ENCODE measurements at places on chromosomes 4 and X. TPM values are rescaled to one million over a fixed set of nuclear protein-coding genes. Genes with fewer than 3 reads are reported as not detected.

DNA sequence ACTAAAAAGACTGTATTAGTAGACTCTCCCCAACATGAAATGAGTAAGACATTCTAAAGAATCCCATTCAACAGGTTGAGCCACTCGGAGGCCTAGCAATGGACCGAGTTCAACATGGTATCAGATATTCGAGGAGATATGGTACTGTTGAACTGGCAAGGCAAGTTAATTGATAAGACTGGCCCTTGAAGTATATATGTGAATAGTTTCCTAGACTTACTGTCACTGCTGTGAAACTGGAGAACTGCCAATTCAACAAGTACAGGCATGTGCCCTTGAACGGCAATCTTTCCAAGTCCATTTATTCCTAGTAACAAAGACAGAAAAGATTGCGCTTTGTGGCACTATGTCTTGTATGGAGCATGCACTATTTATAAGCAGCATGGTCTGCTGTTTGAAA is 24.4 kb downstream of the FAT1 start:
- DNase-seq, result no peak

- peak; percentile 9 for DNase-seq
Measured at GRCh38 chrX:136130931-136131833, 16.2 kb upstream of the FHL1 start.

DNA sequence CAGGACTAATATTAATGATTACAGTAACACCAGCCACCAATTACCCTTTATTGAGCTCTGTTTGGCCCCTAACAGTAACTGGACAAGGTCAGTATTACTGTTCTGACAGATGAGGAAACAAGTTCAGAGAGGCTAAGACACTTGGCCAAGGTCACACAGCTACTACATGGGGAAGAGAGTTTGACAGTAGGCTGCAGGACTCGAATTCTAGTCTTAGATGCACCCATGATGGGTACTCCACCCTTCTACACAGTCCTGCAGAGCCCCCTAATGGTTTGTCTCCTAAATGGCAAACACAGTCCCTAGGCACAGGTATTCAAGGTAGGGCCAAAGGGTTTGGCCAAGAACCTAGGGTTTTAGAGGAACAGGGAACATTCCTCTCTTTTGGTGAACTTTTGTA is 93.9 kb downstream of the NSUN7 start:
- DNase-seq, result peak; percentile 11

- no peak for DNase-seq
Measured at GRCh38 chr4:146346276-146346675, 131.9 kb downstream of the REELD1 start.

Gene GAGE12H
- total RNA-seq, result not detected

Gene CCNB3
- 0.46 TPM for total RNA-seq

DNA sequence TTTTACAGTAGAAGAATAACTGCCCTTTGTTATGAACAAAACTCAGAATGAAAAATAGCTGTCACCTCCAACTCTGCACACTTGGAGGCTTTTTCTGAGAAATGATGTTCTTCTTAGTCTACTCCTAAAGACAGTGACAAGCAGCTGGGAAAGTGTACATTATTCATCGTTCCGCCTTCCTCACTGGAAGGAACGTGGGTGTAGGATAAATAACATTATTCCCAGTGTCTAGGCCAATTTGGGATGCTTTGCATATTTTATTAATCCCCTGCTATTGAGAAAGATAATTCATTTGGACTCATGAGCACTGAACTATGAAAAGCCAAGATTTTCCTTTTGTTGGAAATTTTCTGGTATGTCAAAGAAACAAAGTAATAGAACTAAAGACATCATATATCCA is 87.8 kb downstream of the VCX2 start:
- no peak for DNase-seq

DNA sequence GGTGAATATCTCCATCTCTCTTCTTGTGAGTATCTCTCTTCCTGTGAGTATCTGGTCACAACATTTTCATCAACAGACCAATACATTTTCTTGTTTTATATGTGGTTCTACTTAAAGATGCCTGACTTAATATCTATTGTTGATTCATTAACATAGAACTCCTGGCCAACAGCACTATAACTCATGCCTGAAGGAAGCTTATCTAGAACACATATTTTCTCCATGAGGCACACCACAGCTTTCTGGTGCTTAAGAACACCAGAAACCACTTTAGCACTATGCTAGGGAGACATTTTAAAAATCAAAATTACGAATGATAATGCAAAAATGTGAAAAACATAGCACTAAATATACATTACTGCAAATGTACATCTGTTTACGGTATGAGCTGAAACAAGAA is 190.4 kb downstream of the GABRB1 start:
- DNase-seq, result no peak

- no peak for DNase-seq
Measured at GRCh38 chr4:153520801-153521329, 54.7 kb downstream of the TMEM131L start.

DNA sequence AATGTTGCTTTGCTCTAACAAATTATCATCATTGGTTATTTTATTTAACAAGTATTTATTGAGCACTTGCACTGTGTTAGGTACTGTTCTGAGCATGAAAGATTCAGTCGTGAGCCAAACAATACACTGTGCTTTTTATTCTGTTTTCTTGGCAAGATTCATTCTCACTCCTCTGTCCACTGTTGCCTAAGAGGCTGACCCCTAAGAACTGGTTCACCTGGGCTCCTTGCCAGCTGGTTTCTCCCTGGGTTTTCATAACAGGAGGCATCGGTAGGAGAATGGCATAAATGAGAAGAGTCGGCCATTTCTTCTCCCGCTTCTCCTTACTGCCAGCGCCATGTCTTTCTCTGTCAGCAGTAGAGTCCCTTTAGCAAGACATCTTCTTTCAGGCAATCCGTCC is 243.7 kb upstream of the DIAPH2 start:
- no peak for DNase-seq

DNA sequence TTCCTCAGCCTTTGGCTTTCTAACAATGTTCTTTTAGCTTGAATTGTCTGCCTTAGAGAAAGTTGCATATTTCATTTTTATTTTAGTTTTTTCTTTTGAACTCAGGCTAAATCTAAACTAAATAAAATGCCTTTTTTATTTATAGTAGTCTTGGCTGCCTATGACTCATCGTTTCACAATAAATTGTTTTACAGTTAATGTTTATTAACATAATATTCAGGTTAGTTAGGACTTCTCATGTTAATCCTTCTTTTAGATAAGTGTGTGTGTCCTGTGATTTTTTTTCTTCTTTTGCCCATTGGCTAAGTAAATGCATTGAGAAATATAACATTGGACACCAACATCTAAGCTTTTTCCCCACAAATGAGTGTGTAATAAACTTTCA is 1.6 kb downstream of the RP2 start:
- no peak for DNase-seq

DNA sequence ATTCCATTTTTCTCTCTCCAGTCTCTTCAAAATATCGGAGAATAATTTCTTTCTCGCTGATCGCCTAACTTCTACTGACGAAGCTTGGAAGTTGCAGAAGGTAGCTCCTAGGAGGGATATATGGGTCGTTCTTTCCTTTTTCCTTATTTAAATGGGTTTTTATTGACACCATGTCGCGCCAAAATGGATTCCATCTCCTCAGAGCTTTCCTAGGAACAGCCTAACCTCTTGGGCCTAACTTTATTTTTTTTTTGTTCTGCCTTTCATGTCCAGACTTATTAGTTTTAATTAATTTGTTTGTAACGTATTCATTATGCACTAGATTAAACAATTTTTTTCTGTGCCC is 359.4 kb upstream of the ZCCHC13 start:
- no peak for DNase-seq

- DNase-seq, result no peak
Measured at GRCh38 chr4:183468210-183469095, 24.0 kb downstream of the CDKN2AIP start.

Gene CENPVL2
- total RNA-seq, result 0.14 TPM

Gene UGT2B11
- not detected for total RNA-seq

Gene CYTL1
- not detected for total RNA-seq

Gene LONRF3
- total RNA-seq, result 5.1 TPM
